ENCODE measurements at places on chromosomes 2 and 18.

DNA sequence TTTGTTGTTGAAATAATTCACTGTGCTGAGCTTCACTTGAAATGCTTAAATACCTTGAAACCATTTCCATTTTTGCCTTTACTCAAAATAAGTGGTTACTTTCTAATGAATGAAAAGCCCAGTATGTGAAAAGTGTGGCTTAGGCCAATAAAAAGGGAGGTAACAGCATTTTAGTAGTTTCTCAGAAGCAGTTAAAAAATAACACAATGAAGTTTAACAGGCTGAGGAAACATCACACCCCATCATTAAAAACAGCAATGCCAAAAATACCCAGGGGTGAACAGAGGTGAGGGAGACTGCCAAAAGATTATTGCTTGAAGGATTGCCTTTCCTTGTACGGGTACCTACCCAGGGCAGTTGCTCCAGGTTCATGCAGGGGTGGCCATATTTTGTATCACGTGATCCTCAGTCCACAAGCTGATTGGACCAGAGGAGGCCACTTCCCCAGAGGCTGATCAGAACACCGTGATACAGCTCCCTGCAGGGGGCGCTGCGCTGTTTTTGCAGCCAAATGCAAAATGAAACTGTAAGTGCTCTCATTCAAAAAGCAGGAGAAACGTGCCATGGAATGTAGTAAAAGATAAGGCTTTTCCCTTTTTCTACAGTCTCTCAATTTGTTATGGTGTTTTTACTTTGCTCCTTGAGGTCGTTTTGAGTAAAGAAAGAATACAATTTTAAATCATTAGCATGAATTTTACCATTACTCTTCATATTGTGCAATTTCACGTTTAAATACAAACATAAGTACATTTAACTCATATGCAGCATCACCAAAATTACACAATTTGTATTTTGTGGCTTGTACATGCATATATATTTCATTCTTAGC lies 70.2 kb upstream of the SH3BP4 start:
- DNase-seq = peak; percentile 94

DNA sequence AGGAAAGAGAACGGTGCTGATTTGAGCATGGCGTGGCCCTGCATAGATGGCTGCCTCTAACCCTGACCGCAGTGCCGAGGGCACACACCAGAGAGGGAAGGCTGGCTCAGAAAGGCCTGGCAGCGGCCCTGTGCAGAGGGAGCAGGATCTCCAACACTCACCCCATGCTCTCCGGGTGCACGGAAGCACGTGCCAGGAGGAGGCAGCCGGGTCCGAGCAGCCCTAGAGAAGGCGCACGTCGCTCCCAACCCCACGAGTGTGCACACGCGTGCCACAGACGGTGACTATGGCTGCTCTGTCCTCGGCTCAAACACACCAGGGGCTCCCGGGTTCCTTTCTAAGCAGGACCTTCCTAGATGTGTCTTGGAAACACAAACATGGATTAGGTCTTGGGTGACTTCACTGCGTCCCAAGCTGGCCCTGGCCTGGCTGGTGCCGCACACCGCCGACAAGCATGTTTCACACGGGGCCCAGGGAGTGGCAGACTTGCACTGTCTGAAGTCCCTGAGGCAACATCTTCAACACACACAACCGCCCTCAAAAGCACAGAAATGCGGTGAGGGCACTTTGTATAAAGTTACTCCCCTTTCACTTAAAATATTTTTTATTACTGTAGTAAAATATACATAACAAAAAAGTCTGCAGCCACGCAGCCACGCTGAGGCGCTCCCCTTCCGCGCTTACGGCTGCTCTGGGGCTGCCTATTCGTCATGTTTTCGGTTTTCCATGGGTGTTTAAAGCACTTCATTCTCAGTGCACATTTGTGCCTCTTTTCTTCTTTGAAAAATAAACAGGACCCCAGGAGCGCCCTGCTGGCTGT lies 110.0 kb downstream of the ZNF516 start:
- DNase-seq = no peak

- peak; percentile 79 for DNase-seq
Measured at GRCh38 chr2:156334496-156335478, 2.3 kb upstream of the NR4A2 start.

DNA sequence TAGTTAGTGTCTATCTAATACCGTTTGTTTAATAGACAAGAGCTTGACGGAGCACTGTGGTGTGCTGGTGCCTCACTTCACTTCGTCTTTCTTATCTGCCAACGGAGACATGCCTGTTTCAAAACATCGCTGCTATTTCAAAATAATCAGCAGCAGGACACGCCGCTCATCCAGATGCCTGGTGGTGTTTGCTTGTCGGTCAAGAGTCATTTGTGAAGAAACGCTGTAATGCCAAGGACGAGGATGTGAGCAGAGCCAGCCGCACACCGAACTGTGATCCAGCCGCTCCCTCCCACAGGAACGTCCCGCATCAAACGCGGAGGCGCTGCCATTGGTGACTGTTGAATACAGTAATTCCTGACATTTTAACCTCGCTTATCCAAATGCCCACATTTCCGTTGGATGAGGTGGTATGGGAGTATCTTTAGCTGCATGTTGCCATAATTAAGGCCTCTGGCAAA lies 432.4 kb downstream of the FBXO15 start:
- DNase-seq = no peak

DNA sequence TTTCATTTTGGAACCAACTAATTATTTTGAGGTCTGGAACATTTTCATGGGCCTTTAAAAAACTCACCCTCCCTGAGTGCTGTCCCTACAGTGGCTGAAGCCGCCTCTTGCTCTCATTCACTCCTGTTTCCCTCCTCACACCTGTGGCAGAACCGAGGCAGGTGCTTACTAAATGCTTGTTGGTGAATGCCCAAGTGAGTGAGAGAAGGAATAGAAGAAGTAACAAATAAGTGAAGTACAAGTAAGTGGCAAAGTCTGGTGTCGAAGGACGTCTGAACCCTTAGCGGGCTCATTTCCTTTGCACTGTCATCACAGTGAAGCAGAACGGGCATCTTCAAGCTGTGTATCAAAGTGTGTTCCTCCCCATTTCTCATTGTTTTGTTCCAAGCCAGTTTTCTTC lies 135.2 kb downstream of the RHBDD1 start:
- DNase-seq = no peak

- DNase-seq = no peak
Measured at GRCh38 chr2:179745635-179746256, 115.7 kb downstream of the ZNF385B start.

DNA sequence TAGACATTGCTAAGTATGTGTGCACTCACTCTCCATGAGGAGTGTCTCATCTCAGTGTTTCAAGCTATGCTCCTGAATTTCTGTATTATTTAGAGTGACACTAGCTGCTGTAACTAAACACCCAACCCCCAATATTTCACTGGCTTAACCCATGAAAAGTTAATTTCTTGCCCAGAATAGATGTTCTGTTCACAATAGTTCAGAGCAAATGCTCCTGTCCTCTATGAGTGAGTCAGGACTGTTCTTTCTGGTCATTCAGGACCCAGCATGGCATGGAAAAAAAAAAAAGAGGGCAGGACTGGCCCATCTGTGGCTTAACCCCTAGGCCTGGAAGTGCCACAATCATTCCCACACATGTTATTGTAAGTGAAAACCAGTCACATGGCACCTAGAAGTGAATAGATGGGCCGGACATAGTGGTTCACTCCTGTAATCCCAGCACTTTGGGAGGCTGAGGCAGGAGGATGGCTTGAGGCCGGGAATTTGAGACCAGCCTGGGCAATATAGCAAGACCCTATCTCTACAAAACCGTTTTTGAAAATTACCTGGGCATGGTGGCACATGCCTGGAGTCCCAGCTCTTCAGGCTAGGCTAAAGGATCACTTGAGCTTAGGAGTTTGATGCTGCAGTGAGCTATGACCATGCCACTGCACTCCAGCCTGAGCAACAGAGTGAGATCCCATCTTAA lies 663.6 kb downstream of the IRS1 start:
- no peak for DNase-seq

DNA sequence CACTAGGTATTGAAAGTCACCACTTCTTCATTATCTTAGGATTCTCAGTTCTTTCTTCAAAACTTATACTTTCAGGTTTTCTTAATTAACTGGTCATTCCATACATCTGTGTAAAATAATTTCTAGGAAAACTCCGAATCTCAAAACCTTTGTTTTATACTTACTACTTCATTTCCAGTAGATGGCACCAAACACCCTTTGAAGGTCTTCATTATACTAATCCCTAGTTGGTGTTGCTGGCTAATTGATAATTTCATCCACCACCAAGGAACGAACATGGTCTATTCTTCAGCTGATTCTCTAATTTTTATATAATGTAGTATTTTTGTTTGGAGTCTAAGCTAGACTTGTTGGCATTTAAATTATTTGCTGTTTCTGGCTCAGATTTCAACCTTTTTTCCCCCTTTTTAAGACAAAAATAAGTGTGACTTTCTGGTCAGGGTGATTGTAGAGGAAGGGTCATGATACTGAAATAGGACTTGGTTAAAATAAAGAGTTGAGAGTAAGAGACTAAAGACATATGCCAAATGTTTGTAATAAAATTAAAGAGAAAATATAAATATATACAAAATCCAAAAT lies 2.8 kb upstream of the MXD1 start:
- DNase-seq = peak; percentile 46

DNA sequence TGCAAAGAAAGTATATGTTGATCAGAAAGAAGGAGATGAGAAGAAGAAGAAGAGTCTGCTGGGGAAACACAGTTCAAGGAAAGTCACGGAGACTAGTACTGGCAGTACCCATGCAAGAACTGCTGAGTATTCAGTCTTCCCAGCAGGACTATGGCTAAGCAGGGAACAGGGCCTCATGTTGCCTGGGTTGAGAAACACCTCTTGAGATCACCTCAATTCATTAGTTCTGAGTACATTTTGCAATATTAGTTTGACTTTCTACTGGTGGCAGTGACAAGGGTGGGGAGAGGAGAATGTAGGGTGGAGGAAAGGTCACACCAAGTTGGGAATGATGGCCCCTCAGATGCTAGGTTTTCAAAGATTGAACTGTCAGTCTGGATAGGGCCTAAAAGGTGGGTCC lies 50.5 kb downstream of the MRPL33 start:
- no peak for DNase-seq

DNA sequence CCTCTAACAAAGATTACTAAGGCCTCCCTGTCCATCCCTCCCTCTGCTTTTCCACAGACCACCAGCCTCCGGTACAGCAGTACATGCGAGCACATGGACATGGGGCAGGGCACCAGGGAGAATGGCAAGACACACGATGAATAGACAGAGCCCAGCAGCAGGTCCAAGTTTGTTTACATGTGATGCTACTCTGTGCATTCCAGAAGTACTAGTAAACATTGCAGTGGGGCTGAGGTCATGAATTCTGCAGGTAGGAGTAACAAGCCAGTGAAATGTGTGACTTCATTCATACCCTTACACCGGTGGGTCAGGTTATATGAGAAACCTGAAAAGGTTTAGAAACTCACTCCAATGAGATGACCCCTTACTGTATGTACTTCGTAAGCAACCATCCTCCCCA lies 205.7 kb downstream of the BCL11A start:
- no peak for DNase-seq

DNA sequence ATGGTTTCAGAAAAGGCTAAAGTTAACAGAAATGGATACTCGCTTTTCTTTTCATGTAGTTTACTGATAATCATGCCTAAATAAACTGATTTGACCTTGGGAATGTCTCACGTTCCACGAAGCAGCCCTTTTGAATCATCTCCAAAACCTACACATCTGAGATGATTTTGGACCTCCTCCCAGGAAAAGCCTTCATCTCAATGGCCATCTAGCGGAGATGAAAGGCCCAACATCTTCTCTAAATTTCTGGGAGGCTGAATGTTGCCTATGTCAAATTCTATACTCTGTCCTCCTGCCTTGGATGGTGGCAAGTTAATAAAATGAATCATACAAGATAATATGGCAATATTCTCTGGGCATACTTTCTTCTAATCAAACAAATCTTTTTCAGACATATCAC lies 448.5 kb downstream of the ZEB2 start:
- DNase-seq = no peak

GRCh38 chr2:201261471-201261870 lies 1.1 kb downstream of the CASP8 start:
- DNase-seq = no peak

- no peak for DNase-seq
Measured at GRCh38 chr18:74529811-74530583, 4.3 kb upstream of the CNDP1 start.

DNA sequence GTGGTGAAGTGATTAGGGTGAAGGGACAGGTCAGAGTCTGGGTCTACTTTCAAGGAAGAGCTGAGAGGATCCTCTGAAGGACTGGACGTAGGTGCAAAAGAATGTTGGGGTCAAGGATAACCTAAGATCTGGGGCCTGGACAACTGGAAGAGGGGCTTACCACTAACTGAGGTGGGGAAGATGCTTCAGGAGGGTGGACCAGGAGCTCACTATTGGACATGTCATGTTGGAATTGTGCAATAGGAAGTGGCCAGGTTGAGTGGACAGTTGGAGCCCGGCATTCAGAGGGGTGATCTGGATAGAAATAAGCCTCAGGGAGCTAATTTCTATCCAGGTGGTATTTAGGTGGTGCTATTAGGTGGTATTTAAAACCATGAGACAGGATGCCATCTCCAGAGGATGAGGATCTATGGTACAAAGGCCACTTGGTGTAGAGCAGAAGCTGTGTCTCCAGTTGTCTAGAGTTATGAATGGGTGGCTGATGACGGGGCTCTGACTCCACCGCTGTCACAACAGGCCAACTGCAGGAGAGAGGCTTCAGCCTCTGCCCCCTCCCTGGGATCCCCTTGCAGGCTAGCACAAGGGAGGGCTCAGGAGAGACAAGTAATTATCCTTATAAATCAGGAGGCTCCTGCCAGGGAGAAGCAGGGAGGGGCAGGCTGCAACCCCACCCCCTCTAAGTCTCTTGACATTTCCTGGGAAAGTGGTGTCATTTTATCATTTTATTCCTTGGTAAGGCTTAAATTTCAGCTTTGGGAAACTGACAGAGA lies 158.0 kb downstream of the SMAD7 start:
- no peak for DNase-seq

DNA sequence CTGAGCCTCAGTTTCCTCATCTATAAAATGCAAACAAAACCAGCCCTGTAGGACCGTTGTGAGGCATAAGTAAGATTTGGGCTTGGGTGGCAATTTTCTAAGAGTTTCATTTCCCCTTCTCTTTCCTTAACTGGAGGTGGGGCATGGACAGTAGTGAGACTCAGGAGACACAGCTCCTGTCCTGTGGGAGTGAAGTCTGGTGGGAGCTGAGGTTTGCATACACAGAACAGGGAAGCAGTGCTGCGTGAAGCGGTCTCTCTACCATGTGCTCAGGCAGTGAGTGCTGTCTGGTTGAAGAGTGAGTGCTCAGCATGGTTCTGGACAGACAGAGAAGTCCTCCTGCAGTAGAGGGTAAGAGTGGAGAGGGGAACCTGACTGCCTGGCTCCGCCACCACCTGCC lies 62.3 kb upstream of the MCFD2 start:
- DNase-seq = no peak
